ENCODE measurements at places on chromosomes 2 and 18.

DNA sequence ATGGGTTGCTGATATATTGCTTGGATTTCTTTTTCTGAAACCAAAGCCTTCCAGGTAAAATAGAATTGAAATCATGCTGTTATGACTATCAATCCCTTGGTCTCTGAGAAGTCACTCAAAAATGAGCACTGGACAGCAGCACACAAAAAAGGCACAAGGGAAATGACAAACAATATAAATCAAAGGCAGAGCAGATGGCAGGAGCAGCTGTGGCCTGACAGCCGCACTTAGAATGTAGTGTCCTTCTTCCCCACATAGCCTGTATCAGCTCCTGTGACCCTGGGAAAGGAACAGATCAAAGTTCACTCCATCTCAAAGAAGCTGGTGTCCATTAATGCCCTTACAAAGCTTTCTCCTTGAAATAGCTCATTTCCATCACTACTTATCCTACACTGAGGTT lies 326.7 kb downstream of the SUCLG1 start:
- DNase-seq: no peak

DNA sequence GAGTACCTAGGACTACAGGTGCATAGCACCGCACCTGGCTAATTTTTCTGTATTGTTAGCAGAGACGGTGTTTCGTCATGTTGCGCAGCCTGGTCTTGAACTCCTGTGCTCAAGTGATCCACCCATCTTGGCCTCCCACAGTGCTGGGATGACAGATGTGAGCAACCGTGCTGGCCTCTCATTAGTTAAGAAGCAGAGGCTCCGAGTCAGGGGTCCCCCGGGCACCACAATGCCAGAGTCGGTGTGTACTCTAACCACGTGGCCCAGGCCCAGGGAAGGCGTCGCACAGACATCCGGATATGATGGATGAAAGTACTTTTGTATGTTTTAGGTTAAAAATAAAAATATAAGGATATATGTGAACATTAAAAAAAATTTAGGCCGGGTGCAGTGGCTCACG lies 28.3 kb upstream of the HPCAL1 start:
- no peak for DNase-seq

GRCh38 chr2:208320686-208321085 lies 54.6 kb downstream of the PIKFYVE start:
- no peak for DNase-seq

DNA sequence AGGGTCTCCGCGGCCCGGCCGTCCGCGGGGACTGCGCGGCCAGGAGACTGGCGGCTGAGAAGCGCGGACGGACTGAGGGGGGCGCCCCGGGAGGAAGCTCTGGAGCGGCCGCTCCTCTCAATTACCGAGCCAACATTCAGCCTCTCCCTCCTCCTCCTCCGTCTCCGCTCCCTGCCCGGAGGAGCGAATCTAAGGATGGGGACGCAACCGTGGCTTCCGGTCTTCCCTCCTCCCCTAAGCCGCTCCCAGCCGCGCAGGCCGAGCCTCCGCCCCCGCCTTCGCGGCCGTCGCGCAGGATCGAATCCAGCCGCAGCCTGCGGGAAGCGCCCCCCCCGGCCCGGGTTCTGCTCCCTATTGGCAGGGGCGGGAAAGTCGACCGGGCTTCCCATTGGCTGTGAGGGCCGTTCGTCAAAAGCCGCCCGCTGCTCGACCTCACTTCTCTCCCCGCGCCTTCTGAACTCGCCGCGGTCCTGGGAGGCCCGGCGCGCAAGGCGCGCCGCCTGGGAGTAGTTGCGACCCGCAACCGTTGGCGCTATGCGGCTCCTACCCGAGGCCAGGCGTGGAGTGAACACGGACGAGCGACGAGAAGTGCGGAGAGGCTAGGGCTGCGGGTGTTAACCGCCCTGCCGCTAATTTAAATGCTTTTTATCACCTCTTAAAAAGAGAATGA lies at the start of gene HNRNPLL:
Gene HNRNPLL (minus strand): TSS at position 197 of the 670 bp plus-strand sequence. CDS start 302 bp downstream, outside the sequence.
- DNase-seq: peak; percentile 87

DNA sequence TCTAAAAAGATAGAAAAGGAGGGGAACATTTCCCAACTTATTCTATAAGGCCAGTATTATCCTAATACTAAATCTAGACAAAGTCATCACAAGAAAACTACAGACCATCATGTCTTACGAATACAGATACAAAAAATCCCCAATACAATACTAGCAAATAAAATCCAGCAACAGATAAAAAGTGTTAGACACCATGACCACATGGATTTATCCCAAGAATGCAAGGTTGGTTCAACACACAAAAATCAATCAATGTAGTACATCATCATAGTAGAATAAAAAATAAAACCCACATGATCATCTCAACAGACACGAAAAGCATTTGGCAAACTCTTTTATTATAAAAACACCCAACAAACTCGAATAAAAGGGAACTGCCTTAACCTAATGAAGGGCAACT lies 18.5 kb downstream of the SLC66A2 start:
- no peak for DNase-seq

DNA sequence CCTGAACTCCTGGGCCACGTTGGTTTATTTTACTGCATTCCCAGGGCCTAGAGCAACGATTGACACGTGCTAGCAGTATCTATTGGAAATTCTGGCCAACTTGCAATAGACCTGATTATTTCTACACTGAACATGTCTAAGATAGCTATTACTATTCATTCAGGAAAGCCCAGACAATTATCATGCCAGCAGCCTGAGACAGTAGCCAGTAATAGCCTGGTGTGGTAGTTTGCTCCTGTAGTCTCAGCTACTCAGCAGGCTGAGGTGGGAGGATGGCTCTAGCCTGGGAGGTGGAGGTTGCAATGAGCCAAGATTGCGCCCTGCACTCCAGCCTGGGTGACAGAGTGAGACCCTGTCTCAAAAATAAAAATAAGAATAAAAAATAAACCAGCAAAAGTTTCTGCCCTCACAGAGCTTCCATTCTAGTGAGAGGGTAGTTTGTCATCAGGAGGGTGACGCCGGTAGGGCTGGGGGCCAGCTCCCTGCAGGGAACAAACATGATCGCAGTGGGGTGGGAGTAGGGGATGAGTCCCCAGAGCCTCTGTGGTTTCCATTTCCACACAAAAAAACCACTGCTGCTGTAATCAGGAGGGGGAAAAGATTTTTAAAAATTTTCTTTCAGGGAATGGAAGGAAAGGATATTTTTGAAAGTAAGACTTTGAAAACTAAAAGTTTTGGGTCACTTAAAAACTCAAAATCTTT lies 4.3 kb downstream of the CASP8 start:
- DNase-seq: no peak

- DNase-seq: no peak
Observed at GRCh38 chr2:41768310-41768709, 279.5 kb upstream of the PKDCC start.

GRCh38 chr2:142220901-142221300 lies 90.1 kb upstream of the LRP1B start:
- DNase-seq: no peak

- no peak for DNase-seq
Observed at GRCh38 chr18:23872701-23873550, 141.6 kb upstream of the TTC39C start.

DNA sequence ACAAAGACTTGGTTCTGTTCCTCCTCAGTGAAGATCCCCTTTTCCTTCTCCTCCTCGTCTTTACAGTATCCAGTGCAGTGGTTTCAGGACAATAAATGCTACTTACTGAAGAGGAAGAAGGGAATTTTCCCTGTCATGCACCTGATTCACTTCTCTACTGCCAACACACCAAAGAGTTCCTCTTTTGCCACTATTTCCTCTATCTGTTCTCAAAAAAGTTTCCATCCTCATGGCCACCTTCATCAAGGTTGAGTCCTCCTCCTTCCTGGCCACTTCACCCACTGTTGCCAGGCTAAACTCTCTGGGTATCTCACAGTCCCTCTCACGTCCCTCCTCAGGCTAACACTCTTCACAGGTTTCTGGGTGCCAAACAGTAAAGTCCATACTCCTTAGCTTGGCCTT lies 41.7 kb downstream of the PLEKHM3 start:
- DNase-seq: no peak

DNA sequence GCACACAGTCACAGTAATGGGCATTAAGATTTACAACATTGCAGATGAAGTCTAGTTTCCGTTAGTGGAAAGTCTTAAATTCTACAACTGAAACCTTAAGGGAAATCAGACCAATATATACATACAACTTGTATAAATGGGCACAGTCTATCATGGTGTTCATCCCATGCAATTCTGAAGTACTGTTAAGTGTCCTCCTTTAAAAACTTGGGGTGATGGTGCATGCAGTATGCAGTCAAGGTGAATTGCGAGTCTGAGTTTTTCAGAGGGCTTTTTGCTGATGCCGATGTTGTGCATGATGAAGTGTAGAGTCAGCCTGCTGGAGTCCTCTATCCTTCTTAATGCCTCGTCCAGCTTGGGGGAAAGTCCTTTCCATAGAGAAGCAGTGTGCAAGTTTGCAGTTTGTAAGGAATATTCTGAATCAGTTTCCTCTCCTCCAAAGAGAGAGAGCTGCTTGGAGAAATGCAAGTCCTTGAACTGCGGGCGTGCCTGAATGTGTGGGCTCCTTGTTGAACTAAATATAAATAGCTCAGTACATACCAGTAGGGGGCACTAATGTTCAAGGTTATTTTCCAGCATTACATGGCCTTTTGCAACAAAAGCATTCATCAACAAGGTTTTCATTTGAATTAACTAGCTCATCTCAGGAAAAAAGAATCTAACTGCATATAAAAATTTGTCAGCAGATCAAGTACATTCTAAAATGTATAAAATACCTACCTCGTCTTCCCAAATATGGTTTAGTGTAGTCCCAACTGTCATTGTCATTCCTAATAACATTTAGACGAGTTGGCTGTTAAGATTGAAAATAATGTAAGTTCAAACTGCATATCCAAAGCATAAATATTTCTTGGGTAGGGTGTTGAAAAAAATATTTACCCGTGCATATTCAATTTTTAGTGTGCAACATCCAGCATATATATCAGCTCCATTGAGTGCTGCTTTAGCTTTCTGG lies 21.3 kb downstream of the HNRNPLL start:
- DNase-seq: no peak
